ENCODE measurements at places on chromosomes 1 and 21. TPM values are rescaled to one million over a fixed set of nuclear protein-coding genes. Genes with fewer than 3 reads are reported as not detected.

DNA sequence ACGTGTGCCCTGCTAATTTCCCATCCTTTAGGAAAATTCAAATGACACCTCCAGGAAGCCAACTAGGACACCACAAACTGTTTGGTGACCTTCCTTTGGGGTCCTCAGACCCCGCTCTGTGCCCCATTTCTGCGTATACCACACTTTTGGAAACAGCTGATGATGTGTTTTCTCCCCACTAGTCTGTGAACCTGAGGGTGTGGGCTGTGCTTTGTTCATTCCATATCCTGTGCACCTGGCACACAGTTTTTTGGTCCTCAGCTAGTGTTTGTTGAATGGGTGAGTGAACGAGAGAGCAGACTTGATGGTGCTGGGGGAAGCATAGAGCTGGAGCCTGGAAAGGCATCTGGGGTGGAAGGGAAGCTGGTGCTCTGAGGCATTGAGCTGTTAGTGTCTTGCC is 48.6 kb downstream of the RPS6KA1 start:
- no peak for DNase-seq

GRCh38 chr1:68145418-68146126 is 86.8 kb downstream of the WLS start:
- DNase-seq, result peak; percentile 67

Gene KIAA1614
- total RNA-seq, result not detected

DNA sequence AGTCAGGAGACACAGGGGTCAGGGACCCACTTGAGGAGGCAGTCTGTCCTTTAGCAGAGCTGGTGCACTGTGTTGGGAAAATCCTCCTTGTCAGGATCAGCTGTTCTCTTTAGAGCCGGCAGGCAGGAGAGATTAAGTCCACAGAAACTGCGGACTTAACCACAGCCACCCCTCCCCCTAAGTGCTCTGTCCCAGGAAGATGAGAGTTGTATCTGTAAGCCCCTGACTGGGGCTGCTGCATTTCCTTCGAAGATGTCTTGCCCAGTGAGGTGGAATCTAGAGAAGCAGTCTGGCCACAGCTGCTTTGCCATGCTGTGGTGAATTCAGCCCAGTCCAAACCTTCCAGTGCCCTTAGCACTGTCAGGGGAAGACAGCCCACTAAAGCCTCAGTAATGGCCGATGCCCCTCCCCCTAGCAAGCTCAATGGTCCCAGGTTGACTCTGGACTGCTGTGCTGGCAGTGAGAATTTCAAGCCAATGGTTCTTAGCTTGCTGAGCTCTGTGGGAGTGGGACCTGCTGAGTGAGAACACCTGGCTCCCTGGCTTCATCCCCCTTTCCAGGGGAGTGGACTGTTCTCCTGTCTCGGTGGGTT is 172.8 kb downstream of the ST6GALNAC3 start:
- DNase-seq, result no peak

DNA sequence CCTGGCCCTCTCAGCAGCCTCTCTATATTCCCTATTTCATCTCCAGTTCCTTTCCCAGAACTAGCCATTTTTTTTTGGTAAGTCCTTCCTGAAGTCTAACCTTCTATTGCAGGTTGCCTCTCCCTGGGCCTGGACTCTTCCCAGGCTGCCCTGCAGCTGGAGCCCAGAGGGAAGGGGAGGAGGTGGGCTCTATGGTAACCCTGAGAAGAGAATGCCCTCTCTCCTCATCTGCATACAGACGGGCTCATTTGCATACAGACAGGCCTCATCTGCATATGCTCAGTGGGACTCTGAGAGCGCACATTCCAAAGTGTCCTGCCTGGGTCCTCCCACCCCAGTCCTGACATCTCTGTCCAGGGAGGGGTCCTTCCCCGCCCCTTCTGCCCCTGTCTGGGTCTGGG is 32.7 kb downstream of the RHBG start:
- no peak for DNase-seq

DNA sequence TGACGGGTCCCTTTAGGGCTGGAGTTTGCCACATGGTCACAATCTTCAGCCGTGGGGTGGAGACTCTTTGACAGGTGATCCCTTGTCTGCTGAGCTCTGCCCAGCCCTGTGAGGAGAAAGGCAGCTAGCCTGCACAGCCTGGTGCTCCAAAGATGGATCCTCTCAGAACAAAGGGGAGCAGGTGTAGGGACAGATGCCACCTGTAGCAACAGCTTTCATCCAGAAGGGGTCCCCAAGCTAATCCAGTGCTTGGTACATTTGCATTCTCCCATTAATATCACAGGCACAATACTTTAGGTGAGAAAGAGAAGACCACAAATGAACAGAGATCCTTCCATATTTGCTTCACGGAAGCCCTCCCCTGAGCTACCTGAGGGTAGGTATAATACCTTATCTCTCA is 93.2 kb downstream of the CCDC185 start:
- DNase-seq, result no peak

Gene ZBTB7B
- total RNA-seq, result 38.6 TPM

- DNase-seq, result peak; percentile 72
Observed at GRCh38 chr1:234958706-234959657, 169.7 kb downstream of the TOMM20 start.

- DNase-seq, result no peak
Observed at GRCh38 chr1:36107394-36107793, 17.6 kb downstream of the COL8A2 start.

GRCh38 chr1:55118651-55119329 is 79.4 kb downstream of the PCSK9 start:
- no peak for DNase-seq

Gene ADORA3
- not detected for total RNA-seq

GRCh38 chr21:31667639-31668038 is 8.1 kb downstream of the SOD1 start:
- DNase-seq, result no peak

Gene PTPRC
- total RNA-seq, result 0.79 TPM

DNA sequence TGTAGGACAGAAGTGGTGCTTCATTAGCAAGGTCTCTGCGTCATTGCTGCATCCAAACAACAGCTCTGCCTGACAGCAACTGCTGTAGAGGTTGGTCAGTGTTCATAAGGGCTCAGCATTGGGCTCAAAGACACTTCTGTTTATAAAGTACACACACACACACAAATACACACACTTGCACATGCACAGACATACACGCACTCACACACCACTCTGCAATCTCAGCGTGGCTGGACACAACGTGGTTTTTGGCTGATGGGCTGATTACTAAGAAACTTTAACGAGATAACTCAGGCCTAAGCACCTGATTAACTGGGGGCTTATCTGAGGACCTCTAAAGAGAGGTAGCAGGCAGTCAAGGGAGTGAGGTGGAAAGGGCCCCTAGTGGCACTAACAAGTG is 20.4 kb downstream of the CAMK1G start:
- DNase-seq, result no peak

GRCh38 chr21:37490084-37490483 is 123.5 kb downstream of the DYRK1A start:
- DNase-seq, result no peak

Gene G0S2
- total RNA-seq, result 2.4 TPM

- no peak for DNase-seq
Observed at GRCh38 chr21:45804809-45805313, 161.3 kb downstream of the PCBP3 start.

Gene PTAFR
- 7.6 TPM for total RNA-seq

DNA sequence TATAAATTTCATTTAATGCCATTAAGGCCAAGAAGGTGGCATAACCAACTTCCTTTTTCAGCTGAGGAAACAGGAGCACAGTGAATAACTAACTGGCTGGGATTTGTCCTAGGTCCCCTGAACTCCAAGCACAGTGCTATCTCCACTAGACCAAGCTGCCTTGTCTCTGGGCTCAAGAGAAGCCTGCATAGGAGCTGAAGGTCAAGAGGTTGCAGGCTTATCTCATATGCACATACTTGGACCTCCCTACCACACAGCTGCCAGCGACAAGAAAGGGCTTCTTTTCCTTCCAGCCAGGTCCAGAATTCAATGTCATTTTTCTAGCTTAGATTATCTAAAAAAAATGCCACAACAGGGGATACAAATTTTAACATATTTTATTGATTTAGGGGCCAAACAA is 27.1 kb downstream of the AK2 start:
- no peak for DNase-seq

- peak; percentile 59 for DNase-seq
Observed at GRCh38 chr1:110011527-110012041, 22.8 kb upstream of the STRIP1 start.

Gene PROX1
- total RNA-seq, result not detected

- no peak for DNase-seq
Observed at GRCh38 chr1:156276532-156276931, 6.1 kb downstream of the SMG5 start.

Gene GNG4
- 16.3 TPM for total RNA-seq

DNA sequence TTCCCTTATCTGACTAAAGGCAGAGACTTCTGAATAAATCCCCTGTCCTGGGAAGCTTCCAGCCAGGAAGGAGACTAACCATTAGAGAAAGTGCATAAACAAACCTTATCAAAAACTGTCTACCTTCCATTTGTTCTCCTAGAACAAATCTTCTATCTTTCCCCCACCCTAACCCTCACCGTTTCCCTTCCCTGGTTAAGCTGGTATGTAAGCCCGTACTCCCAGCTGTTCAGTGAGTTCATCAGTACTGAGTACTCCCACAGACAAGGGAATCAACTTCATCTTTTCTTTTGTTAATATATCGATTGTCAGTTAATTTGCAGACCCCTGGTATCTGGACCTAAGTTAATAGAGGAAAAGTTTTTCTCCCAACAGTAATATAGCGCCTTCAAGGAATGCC is 20.1 kb upstream of the COG2 start:
- DNase-seq, result no peak

Gene KRTAP21-2
- total RNA-seq, result not detected

GRCh38 chr21:31022306-31022705 is 16.0 kb downstream of the KRTAP19-8 start:
- DNase-seq, result no peak

- no peak for DNase-seq
Observed at GRCh38 chr1:64246294-64246917, 43.0 kb downstream of the UBE2U start.

- DNase-seq, result no peak
Observed at GRCh38 chr1:180849031-180849775, 63.5 kb upstream of the KIAA1614 start.

Gene CLCA2
- 0.25 TPM for total RNA-seq

GRCh38 chr1:119631086-119631432 is 17.0 kb downstream of the ZNF697 start:
- DNase-seq, result no peak

Gene C1orf141
- not detected for total RNA-seq

GRCh38 chr1:212975111-212975918 is 25.0 kb downstream of the VASH2 start:
- DNase-seq, result no peak

GRCh38 chr1:101136739-101137138 is 100.1 kb upstream of the S1PR1 start:
- no peak for DNase-seq

Gene UBL4B
- total RNA-seq, result 0.24 TPM

Gene UQCRH
- total RNA-seq, result 551 TPM

Gene IFI44
- total RNA-seq, result 4.3 TPM

GRCh38 chr1:197825541-197825940 is 50.3 kb upstream of the DENND1B start:
- DNase-seq, result no peak

- peak; percentile 48 for DNase-seq
Observed at GRCh38 chr1:93448292-93448982, 519 bp downstream of the FNBP1L start.

DNA sequence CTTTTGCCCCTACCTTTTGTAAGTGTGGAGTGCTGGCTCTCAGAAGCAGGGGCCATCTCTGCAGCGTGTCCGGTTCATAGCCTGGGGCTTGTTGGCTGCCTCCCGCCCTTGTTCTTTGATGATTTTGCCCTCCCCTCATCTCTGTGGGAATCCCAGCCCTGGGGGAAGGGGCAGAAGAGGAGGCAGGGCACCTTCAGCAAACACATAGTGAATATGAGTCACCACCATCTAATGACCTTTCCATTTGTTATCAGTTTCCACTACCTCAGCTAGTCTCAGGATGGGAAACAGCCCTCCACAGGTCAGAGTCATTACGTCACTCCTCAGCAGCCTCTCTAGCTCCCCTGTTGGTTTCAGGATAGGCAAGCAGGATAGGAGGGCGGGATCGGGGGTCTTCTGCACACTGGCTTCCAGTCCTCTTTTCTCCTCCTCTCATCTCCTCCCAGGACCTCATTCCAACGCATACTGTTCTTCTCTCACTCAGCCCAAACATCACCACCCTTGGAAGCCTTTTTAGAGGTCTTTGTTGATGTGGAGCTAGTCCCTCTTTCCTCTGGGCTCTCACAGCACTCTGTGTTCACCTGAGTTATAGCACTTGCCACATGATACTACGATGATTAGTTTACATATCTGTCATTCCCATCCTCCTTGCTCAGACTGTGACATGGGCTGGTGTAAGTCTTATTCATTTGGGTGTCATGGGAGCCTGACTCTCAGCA is 15.8 kb downstream of the GADD45A start:
- DNase-seq, result peak; percentile 93

Gene PGLYRP3
- total RNA-seq, result not detected

Gene OR2L13
- not detected for total RNA-seq

DNA sequence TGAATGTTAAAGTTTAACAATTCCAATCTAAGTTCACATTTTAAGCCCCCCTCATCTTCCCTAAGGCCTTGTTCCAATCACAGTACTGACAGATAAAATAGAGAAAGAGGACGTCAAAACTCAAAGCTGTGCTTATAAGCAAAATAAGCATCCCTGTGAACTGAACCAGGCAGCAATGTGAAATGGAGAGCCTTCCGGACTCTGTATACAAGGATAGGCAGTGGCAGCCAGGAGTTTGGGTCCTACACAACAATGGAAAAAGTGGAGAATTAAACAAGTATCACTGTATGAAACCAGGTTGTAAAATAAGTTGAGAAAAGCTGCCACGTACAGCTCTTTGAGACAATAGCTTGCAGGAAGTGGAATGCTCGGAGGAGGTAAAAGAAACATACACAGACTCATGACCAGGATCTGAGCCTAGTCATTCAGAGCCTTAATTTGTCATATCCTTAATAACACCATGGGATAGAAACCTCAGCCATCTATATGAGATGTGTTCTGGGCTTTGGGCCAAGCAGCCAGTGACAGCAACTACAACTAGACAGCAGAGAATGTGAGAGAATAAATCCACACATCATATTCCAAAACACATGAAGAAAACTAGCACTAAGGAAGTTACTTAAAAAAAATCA is 55.2 kb upstream of the PALMD start:
- DNase-seq, result no peak

Gene FCRL4
- not detected for total RNA-seq

DNA sequence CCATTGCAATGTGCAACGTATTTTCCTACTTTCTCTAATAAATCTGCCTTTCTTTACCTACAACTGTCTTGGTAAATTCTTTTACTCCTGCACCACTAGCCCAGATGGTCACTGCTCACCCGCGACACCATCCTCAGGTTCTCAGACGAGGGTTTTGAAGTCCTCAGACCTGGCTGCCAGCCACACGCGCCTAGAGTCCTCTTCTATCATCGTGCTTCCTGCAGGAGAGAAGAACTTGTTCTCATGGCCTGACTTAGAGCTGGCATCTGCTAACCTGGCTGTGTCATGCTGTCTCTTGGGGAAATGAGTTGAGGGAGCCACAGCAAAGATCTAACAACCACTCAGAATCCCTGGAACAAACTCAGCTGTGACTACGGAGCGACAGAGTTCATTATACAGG is 30.3 kb upstream of the PGBD5 start:
- no peak for DNase-seq

Measured in PC-9 (cell line).